ENCODE measurements at places on chromosomes 3 and 15.

GRCh38 chr3:50583897-50584296 is 14.6 kb downstream of the HEMK1 start:
- DNase-seq = no peak

DNA sequence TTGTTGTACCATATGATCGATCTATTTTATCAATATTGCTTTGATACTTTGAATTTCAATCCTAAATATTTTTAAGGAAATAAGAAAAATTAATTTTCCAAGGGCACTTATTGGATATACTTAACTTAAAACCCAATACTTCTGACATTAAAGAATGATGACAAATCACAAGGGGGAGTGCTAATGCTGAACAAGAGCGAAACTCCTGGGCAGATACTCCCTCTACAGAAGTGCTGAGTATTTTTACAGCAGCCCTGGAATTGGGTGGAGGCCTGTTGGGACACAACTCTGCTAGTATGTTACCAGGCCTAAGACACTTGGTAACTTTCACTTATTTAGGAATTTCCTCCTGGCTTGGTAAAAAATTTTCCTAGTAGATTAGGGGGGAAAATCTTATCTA is 46.2 kb downstream of the DENND6A start:
- no peak for DNase-seq

GRCh38 chr3:112973325-112974177 is 1.4 kb downstream of the CD200R1 start:
- peak; percentile 47 for DNase-seq

- no peak for DNase-seq
These were observed 71.2 kb downstream of the FAM43A start for GRCh38 chr3:194756791-194757325.

DNA sequence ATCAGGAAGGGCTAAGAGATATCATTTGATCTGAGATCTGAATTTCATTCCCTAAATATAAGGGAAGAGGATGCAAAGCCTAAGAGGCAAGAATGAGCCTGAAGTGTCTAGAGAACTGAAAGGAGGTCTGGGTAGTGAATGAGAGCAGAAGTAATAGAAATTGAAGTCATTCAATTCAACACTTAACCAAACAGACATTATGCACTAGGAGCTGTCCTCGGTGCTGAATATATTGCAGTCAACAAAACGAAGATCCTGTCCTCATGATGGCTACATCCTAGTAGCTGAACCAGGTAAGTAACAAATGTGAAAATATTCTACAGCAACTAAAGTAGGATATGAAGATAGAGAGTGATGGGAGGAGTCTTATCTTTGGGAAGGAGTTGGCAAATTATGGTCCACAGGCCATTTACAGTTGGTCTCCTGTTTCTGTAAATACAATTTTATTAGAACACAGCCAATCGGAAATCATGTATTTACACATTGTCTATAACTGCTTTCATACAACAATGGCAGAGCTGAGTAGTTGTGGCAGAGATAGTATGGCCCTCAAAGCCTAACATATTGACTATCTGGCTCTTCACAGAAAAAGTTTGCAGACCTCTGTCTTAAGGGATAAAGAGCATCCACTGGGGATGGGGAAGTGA is 192.9 kb upstream of the CADPS start:
- DNase-seq = no peak

DNA sequence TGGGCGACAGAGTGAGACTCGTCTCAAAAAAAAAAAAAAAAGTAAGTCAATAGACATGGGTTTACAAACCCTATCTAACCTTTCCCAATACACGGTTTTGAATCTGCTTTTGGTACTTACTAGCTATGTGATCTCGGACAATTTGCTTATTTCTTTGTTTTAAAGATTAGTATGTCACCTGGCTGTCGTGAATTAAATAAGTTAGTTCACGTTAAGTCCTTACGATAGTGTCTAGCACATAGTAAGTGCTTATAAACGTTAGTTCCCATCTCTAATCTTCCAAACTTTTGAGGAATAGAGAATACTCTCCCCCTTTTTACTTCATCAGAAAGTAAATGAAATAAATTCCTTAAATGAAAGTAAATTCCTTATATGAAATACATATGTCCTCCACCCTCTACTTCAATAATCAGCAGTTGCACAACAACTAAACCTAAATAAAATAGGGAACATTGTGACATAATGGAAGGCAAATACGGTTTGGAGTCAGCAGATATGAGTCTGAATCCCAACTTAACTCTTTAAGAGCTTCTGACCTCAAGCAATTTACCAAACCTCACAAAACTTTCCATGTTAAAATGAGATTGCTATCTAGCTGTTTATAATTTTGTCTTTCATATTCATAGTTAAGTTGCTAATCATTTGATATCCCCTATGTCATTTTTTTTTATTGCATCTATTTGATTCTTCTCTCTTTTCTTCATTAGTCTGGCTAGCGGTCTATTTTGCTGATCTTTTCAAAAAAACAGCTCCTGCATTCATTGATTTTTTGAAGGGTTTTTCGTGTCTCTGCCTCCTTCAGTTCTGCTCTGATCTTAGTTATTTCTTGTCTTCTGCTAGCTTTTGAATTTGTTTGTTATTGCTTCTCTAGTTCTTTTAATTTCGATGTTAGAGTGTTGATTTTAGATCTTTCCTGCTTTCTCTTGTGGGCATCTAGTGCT is 134.6 kb downstream of the PEAK1 start:
- no peak for DNase-seq

GRCh38 chr15:34808016-34808415 is 12.7 kb upstream of the ACTC1 start:
- DNase-seq = no peak

GRCh38 chr3:157393113-157393512 is 43.5 kb upstream of the PTX3 start:
- DNase-seq = no peak

- no peak for DNase-seq
These were observed 47.4 kb upstream of the MITF start for GRCh38 chr3:69691860-69692259.

DNA sequence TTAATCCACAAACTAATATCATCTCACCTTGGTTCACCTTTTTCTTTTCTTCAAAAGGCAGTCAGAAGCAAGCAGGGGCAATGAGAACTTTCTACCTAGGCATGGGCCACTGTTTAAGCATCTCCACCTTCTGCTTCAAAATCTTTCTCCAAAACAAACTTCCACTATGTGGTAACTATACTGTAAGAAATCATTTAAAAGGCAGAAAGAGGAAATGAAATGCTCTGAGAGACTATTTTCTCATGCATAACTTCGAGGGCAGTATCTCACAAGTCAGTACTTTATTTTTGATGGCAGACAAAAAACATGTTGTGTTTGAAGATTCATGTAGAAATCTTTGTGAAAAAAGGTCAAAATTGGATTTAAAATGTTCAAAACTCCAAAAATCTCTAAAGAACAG is 419.7 kb downstream of the ZBTB20 start:
- DNase-seq = no peak

- no peak for DNase-seq
These were observed 34.9 kb upstream of the MEIS2 start for GRCh38 chr15:37135225-37135624.

- DNase-seq = no peak
These were observed 67.1 kb upstream of the USP50 start for GRCh38 chr15:50613600-50613999.

GRCh38 chr3:171784387-171784786 is 25.9 kb downstream of the PLD1 start:
- no peak for DNase-seq

GRCh38 chr15:99350408-99350807 is 99.1 kb downstream of the LRRC28 start:
- DNase-seq = no peak

GRCh38 chr15:97979140-97979520 is 18.6 kb downstream of the ARRDC4 start:
- DNase-seq = no peak

DNA sequence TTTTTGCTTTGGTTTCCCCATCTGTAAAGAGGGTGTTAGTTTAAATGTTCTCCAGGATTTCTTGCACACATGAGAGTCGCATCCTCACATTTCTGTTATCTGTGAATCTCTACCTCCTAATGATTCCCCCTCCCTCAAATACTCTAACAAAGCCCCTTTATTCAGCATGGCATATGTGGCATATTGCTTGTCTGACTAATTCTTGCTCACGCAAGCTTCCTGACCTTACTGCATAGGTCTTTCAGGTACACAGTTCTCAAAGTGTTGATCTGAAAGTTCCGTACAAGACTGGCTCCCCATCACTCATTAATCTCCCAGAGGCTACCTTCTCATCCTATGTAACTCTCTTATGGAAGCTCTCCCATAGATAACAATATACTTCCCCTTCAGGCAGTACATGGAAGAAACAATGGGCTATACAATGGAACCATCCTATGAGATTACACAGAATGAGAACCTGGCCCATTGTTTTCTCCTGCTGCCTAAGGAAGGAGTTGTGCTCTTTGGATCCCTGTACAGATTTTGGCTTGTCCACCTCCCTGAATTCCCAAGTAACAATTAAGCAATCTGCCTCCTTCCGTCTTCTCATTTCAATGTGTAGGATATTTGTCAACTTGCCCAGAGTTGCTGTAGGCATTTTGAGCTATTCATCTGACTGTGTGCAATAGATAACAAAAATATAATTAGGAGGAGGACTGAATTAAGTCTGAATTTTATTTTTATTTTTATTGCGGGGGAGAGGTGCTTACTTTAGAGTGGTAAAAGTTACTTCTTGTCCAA is 51.0 kb downstream of the PPARG start:
- DNase-seq = no peak

DNA sequence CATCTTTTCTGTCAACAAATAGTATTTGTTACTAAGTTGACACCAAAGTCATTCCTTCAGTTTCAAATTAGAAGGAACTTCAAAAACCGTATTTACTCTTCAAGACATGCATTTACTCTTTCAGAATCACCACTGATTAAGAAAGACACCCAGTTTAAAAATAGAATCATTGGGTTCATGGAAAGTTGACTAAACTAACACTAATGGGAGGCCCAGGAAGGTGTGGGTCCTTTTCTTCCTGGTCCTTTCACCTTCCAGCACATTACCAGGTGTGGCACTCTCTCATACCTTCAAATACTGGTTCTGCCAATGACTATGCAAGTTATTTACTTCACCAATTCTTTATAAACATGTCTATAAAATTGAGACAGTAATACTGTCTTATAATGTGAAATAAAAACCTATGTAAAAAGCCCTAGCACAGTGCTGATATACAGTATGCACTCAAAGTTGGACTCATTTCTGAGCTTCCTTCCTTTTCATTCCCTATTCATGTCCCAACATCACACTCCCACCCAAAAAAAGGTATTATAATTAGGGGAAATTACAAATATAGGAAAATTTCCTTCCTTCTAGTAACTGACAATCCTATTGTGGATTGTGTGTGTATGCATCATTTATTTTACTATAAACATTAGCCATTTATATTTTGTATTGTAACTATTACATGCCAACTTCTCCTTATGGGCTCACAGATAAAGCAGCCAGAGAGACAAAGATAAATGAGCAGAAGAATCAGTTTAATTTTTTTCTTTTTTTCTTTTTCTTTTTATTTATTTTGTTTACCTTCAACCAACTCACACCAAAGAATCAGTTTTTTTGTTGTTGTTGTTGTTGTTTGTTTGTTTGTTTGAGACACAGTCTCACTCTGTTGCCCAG is 48.9 kb downstream of the LRRFIP2 start:
- no peak for DNase-seq

DNA sequence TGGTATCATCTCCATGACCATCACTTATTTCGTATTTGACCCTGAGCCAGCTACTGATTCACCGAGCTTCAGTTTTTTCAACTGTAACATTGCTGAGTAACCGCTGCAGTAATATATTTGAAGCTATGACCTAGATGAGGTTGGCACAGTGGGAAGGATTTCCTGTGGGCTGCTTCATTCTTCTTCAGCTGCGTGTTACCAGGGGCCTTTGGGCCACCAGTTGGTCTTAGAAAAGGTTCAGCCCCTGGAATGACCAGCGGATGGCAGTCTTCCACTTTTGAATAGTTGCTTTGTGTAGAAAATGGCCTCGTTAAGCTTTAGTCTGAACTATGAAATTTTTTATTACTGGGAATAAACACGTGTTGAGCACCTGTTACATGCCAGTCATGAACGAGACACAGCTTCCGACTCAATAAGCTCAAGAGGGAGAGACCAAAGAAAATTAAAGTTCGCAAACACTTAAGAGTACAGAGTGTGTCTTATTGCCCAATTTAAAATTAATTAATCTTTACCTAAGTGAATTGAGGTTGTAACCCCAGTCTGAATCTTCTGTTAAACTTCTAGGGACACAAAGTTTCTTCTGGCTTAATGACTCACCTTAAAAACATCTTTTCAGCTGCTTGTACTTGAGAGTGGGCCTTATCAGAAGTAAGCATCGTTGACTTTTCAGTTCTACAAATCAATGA is 57.6 kb upstream of the NR2E3 start:
- DNase-seq = no peak

GRCh38 chr3:108088697-108089096 is 2.1 kb downstream of the CD47 start:
- DNase-seq = peak; percentile 17

DNA sequence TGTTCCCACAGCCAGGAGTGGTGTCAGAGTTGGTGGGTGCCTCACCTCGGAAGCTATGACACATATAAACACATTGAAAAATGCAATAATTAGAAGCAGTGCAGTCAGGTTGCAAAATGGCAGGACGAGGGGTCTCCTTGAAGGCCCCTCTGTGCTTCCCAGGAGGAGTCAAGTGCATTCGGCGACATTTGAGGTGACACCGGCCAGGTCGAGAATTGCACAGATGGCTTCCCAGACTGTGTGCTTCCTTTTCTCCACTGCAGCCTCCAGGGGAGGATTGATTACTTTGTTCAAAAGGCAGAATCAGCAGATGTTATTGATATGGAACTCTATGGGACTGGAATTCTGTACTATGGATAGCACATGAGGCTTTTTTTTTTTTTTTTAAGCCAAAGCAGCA is 163.2 kb downstream of the MINAR1 start:
- DNase-seq = no peak

DNA sequence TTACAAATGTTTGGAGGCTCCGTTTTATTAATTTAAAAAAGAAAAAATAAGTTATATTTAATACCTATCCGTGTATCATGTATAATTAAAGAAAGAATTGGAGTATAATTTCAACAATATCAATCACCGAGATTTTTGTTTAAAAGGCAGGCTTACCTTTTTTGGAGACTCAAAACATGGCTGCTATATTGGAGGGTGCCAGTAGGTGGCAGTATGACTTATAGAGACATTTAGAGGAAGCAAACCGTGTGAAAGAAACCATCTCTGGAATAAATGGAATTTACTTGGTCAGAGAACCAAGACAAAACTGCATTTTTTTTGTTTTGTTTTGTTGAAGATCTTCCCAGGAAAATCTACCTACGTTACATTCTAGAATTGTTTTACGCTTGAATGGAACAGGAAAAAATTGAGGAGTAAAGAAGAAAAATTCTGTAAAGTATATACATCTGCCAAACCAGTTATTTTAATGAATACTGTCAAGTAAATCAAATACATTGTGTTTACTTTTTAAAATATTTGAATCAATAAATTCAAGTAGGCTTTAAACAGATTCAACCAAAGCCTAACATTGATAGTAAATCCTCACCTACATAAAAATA is 802.6 kb upstream of the ALCAM start:
- peak; percentile 62 for DNase-seq

GRCh38 chr3:14691239-14691638 is 16.3 kb downstream of the C3orf20 start:
- DNase-seq = no peak

Data from CD4-positive, alpha-beta T cell treated with Interleukin-17A for 4 hours (primary cell).